ENCODE measurements at places on chromosomes 7 and 10.

DNA sequence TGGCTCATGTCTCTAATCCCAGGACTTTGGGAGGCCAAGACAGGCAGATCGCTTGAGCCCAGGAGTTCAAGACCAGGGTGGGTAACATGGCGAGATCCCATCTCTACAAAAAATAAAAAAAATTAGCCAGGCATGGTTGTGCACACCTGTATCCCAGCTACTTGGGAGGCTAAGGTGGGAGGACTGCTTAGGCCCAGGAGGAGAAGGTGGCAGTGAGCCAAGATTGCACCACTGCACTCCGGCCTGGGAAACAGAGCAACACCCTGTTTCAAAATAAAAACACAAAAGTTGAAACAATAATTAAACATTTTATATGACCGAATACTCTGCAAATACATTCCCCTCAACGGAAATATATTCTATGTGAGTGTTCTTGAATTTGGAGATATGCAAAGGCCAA is 40.3 kb downstream of the JMJD1C start:
- no peak for DNase-seq

DNA sequence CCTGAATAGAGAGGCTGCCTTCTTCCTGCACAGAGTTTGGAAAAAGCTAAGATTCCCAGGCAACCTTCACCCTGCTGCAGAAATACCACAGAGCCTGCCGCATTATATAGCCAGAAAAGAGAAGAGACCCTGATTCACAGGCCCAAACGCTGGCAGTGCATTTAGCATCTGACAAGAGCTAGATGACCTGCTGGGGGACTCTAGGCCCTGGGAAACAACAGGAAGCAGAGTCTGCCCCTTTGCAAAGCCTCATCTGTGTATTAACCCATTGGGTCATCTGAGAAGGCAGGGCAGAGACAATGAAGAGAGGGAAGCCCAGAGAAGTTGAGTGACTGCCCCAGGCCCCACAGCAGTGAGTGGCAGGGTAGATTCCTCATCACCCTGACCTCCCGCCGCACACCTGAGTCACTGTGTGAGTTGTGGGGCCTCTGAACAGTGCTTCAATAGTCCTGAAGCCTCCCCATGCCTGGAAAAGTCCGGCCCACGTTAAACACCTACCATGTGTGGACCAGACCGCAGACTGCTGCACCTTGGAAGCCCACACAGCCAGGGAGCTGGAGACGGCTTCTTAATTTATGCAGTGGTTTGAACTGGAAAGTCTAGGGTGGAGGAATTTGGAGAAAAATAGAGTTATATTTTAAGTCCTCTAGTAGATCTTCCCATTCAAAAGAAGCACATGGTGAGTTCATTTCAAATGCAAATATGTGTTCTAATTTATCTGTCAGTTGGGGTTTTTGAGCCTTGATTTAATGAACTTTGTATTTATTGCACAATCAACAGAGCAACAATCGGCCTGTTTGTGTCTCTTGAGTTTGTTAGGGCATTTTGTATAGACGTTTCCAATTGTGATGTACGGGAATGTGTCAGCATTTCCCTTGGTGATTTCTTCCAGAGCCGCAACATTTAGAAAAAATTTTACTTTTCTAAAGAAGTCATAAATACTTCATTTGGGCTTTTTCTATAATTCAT is 80.4 kb upstream of the GPR26 start:
- DNase-seq = no peak

GRCh38 chr7:92739091-92739490 is 97.3 kb downstream of the CDK6 start:
- DNase-seq = no peak

- no peak for DNase-seq
Observed at GRCh38 chr10:35875016-35875676, 233.1 kb upstream of the FZD8 start.

- DNase-seq = no peak
Observed at GRCh38 chr7:15494711-15495110, 67.1 kb downstream of the AGMO start.

DNA sequence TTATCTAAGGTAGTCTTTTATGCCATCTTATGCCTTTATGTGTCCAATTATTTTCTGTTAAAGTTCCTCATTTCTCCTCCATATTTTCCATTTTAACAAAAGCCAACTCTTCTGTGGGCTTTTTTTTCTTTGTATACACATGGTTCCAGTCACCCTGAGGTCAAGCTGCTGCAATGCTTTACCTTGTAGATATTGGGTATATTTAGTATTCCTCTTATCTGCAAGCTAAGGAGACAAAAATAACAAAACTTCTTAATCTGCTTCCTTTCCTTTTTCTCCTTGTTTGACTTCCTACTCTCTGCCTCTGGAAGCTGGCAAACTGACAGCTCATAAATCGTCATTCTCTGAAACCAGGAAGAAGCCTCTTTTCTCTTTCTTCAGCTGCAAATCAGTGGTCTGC is 885.0 kb upstream of the LRRN3 start:
- DNase-seq = no peak

- no peak for DNase-seq
Observed at GRCh38 chr7:156177422-156178055, 365.3 kb upstream of the SHH start.

DNA sequence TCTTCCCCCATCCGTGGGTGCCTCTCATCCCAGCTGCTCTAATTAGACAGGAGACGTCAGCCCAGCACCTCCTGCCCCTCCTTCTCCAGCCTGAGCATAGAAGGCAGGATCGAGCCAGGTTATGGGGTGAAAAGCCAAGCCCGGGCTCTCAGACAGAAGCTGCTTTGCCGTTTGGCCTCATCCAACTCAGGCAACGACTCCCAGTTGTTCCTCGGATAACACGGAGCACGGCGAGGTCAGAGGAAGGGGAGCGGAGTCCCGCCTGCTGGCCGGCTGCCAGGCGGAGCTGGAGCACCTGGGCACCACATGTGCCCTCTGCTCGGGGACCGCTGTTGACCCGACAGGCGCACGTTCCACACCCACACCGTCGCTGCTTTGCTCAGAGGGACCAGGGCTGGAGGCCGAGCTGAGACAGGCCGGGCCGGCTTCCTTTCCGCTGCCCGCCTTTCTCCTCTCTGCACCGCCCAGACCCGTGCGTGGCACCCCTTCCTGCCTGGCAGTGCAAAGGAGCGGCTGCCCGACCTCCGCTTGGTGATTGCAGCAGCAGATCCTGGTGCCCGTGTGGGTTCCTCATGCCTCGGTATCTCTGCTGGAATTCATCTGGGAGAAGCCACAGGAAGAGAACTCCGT is 21.6 kb upstream of the UNCX start:
- no peak for DNase-seq

DNA sequence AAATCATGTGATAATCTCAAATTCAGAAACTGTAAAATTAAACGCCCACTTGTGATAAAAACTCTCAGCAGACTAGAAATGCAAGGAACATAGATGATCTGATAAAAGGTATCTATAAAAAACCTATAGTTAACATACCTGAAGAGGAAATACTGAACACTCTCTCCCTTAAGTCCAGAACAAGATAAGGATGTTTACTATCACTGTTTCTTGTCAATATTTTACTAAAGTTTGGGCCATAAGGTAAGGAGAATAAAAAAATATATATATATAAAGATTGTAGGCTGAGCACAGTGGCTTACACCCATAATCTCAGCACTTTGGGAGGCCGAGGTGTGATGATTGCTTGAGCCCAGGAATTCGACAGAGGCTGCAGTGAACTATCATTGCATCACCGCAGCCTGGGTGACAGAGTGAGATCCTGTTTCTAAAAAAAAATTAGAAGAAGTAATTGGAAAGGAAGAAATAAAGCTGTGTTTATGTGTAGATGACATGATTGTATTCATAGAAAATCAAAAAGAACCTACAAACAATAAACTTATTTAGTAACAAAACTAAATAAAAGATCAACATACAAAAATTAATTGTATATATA is 28.4 kb downstream of the MPLKIP start:
- no peak for DNase-seq

DNA sequence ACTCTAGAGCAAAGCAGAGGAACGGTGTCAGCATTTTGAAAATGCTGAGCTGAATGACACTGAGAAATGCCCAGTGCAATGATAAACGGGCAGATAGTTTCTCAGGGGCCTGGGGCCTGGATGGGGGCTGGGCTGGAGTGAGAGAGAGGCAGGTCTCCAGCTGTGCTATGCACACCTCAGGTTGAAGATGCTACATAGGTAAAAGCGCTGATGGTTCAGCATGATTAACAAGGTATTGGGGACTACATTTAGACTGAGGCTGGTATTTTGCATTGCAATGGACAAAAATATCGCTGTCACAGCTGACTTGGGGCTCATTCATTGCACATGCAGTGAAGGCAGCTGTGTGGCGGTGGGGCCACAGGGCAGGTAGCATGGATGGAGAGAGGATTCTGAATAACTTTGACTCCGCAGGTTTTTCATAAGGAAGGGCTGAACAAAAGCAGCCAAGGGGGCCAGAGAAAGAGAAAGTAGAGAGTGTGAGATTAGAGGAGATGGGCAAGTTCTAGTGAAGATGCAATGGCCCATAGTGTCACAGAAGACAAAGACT is 290.8 kb upstream of the ZNF32 start:
- DNase-seq = no peak

All from activated naive CD4-positive, alpha-beta T cell treated with anti-CD3 and anti-CD28 coated beads, Interleukin-2, amount 10 ng/mL, durations not matched to agents 7 days and 5 days (primary cell).